Articular chondrocyte of knee joint (primary cell): ENCODE measurements at places on chromosomes 6 and 20. TPM values are rescaled to one million over a fixed set of nuclear protein-coding genes. Genes with fewer than 3 reads are reported as not detected.

The MATN4 gene
- total RNA-seq = not detected in 2 replicates

The GPR6 gene
- total RNA-seq = not detected in 2 replicates

The CD93 gene
- total RNA-seq = 0.13 and 0.54 TPM in 2 replicates

The VNN1 gene
- total RNA-seq = 0.13 and 0.32 TPM in 2 replicates

The GPX5 gene
- total RNA-seq = not detected in 2 replicates

The RCAN2 gene
- 2.1 and 3.8 TPM in 2 replicates for total RNA-seq

The ACOT13 gene
- total RNA-seq = 15.0 and 15.1 TPM in 2 replicates

The OLIG3 gene
- not detected in 2 replicates for total RNA-seq

The SLC12A5 gene
- total RNA-seq = under 0.01 TPM in 2 replicates

The NKAIN2 gene
- not detected in 2 replicates for total RNA-seq

The PPP1R3G gene
- total RNA-seq = 2.1 and 2.2 TPM in 2 replicates

The PHIP gene
- total RNA-seq = 30.4 and 35.1 TPM in 2 replicates

The CLDN20 gene
- total RNA-seq = not detected in 2 replicates

The SRMS gene
- total RNA-seq = not detected in 2 replicates

The GSTA2 gene
- not detected in 2 replicates for total RNA-seq
